ENCODE measurements at places on chromosomes 7 and 10.

DNA sequence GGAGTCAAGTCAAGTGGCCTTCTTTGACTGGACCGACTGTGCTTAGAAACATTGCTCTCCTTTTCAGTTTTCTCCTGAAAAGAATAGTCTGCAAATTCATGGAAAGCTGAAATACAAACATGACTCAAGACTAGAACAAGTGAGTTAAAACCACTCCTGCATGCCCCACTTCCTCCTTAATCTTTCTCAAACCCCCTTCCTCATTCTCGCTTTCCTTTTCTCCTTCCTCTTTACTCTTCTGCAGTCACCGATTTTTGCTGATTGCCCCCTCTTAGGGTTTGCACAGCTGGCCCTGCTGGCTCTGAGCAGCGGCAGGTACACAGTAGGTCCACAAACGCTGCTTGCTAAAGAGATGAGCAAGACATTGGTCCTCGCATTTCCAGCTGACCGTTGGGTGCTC lies 34.8 kb upstream of the MKI67 start:
- DNase-seq = no peak

DNA sequence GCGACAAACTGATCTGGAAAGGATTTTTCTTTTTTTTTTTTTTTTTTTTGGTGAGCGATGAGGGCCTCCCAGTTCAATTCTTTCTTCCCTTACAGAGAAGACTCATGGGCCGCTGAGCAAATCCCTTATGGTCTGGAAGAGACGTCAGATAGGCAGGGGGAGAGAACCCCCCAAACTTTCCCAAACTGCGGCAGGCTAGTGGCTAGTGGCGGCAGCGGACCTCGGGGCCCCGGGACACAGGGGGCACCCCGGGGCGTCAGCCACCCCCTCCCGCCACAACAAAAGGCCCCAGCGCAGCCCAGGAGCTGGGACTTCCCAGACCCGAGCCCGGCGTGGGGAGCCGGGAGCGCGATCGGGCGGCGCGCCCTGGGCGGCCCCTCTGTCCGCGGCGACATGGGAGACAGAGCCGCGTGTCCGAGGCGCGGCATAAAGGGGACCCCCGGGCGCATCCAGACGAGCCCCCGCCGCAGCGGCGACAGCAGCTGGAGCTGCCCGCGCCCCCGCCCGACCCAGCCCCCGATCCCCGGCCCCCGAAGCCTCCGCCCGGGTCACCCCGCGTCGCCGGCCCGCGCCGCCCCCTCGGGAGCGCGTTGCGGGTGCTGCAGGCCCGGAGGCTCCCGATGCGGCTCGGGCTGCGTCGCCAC lies 755 bp downstream of the FAM171A1 start:
- no peak for DNase-seq

DNA sequence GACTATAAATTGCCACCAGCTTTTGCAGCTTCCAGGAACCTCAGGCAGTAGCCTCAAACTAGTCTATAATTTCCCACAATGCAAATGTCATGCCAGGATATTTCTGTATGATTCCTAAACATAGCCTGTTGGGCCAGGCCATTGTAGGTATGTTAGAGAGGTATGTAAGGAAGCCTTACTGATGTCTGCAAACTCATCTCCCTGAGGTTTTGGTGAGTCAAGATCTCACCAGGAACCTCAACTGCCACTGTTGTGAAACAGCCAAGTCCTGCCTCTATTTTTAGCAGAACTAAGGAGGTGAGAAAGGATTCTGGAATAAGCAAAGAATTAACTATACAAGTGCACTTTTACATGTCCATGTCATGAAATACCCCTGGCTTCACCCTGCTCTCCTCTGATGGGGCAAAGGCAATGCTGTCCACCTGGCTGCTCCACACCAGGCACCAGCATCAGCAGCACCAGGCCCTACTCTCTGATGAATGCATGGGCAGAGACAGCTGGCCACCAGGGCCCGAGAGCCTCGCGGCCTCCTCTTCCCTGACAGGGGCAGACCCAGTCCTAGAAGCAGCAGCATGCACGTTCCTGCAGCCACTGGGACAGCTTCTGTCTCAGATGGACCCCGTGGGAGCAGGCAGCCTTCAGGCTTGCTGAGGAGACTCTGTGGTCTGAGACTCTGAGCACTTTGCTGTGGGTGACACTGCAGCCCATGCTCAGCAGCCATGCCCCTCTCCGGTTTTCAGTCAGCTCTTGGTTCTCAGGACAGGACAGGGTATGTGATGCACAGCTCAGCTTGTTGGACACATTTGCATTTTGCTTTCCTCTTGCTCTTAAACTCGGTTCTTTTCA lies 147.3 kb downstream of the ZMYND11 start:
- no peak for DNase-seq

- no peak for DNase-seq
These were observed 13.4 kb upstream of the SMNDC1 start for GRCh38 chr10:110317866-110318850.

GRCh38 chr10:28875549-28876081 lies 198.3 kb downstream of the BAMBI start:
- DNase-seq = no peak

Data from ureter (tissue), 1 donor.